ENCODE measurements at places on chromosomes 2 and 18.

GRCh38 chr2:198664321-198664720 lies 793.4 kb downstream of the SATB2 start:
- no peaks in the 10 kb centered on the region for H3K4me1 ChIP-seq
- H3K27me3 ChIP-seq: peaks cover 6% of the 10 kb centered on the region
- no peak overlapping the region for H3K4me3 ChIP-seq
- ATAC-seq: no peak

- no peaks in the 10 kb centered on the region for H3K4me1 ChIP-seq
- H3K36me3 ChIP-seq: no peaks in the 10 kb centered on the region
- no peak overlapping the region for H3K27ac ChIP-seq
- no peak overlapping the region for H3K4me3 ChIP-seq
- no peak for ATAC-seq
- H3K27me3 ChIP-seq: peaks cover 23% of the 10 kb centered on the region
Measured at GRCh38 chr2:222806526-222807137, 54.2 kb upstream of the ACSL3 start.

DNA sequence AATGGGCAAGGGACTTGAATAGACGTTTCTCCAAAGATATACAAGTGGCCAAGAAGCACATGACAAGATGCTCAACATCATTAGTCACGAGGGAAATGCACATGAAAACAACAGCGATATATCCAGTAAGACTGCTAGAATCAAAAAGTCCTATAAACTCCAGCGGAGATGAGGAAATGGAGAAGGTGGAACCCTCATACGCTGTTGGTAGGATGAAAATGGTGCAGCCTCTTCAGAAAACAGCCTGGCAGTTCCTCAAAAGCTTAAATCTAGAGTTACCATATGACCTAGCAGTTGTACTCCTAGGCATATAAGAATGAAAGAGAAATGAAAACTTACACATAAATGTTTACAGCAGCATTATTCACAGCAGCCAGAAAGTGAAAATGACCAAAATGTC lies 48.1 kb downstream of the HPCAL1 start:
- ATAC-seq: no peak
- H3K4me1 ChIP-seq: peaks cover 41% of the 10 kb centered on the region
- peak overlapping the region; percentile 53 for H3K27ac ChIP-seq
- peak overlapping the region; percentile 19 for H3K4me3 ChIP-seq
- H3K27me3 ChIP-seq: no peaks in the 10 kb centered on the region
- peaks cover 28% of the 10 kb centered on the region for H3K36me3 ChIP-seq

DNA sequence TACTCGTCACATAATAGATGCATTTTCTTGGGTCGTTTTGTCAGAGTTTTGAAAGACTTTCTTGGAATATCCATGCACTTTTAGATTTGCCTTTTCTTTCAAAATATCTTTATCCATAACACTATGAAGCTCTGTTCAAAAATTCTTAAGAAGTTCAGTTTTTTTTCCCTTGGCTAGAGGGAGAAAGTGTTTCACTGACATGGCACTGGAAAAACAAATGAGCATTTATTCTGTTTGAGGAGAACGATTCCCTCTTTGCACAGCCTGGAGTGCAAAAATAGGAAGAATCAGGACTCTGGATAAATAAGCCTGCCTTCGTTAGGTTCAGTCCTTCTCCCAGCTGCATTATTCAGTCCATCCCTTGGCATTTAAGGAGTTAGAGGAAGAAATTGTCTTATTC lies 91.0 kb upstream of the RPE start:
- H3K27ac ChIP-seq: no peak overlapping the region
- H3K4me1 ChIP-seq: no peaks in the 10 kb centered on the region
- ATAC-seq: no peak
- no peaks in the 10 kb centered on the region for H3K36me3 ChIP-seq

DNA sequence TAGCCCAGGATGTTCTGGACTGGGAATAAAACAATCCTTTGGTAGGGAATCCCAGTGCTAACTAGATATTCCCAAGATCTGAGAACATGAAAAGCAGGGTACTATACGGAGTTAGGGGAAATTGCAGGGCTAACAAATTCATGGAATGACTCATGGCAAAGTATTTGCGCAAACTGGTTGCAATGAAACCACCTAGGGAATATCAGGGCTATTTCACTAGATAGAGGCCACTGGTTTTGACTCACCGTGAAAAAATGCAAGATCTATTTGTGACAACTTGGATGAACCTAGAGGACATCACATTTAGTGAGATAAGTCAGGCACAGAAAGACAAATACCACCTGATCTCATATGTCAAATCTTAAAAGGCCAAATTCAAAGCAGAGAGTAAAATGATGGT lies 233.3 kb downstream of the MBD2 start:
- peaks cover 3% of the 10 kb centered on the region for H3K27me3 ChIP-seq
- no peak for ATAC-seq
- H3K4me3 ChIP-seq: no peak overlapping the region
- H3K36me3 ChIP-seq: no peaks in the 10 kb centered on the region
- no peaks in the 10 kb centered on the region for H3K4me1 ChIP-seq
- no peak overlapping the region for H3K27ac ChIP-seq

DNA sequence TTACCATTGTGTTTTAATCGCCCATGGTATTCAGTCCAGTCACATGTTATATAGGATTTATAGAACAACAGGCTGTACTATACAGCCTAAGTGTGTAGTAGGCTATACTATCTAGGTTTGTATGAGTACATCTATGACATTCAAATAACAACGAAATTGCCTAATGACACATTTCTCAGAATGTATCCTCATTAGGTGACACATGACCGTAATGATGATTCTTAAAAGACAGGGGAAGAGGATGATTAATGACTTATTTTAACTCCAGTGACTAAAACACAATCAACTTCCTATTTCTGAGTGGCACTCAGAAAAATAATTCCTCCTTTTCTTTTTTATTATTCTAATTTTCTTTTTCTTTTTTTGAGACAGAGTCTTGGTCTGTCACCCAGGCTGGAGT lies 63.0 kb upstream of the ACSL3 start:
- peak; percentile 98 for ATAC-seq
- H3K36me3 ChIP-seq: no peaks in the 10 kb centered on the region
- H3K4me3 ChIP-seq: no peak overlapping the region
- H3K4me1 ChIP-seq: no peaks in the 10 kb centered on the region
- no peak overlapping the region for H3K27ac ChIP-seq

- no peak overlapping the region for H3K27ac ChIP-seq
- no peak for ATAC-seq
- no peaks in the 10 kb centered on the region for H3K36me3 ChIP-seq
- no peaks in the 10 kb centered on the region for H3K27me3 ChIP-seq
- no peak overlapping the region for H3K4me3 ChIP-seq
- H3K4me1 ChIP-seq: no peaks in the 10 kb centered on the region
Measured at GRCh38 chr18:7766346-7766745, 199.2 kb downstream of the PTPRM start.

DNA sequence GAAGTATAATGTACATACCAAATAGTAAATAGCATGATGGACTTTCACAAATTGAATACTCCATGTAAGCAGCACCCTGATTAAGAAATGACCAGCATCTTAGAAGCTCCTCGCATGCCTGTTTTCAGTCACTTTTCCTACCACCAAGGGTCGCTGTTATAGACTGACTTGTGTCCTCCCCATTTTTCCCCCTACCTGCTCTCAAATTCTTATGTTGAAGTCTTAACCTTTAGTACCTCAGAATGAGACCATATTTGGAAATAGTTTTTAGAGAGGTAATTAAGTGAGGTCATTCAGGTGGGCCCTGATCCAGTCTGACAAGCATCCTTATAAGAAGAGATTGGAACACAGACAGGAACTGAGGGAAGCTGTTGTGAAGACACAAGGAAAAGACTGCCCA lies 125.9 kb downstream of the LYPD6 start:
- no peaks in the 10 kb centered on the region for H3K4me1 ChIP-seq
- no peaks in the 10 kb centered on the region for H3K36me3 ChIP-seq
- ATAC-seq: no peak
- peaks cover 17% of the 10 kb centered on the region for H3K27me3 ChIP-seq

DNA sequence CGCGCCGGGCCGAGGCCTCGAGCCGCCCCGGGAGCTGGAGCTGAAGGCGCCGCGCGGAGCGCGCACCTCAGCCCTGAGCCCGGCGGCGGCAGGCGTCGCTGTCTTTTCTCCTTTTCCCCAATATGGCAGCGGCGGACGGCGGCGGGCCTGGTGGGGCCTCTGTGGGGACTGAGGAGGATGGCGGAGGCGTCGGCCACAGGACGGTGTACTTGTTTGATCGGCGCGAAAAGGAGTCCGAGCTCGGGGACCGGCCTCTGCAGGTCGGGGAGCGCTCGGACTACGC lies 369 bp downstream of the SMCHD1 start:
- H3K4me1 ChIP-seq: peaks cover 19% of the 10 kb centered on the region
- H3K4me3 ChIP-seq: peak overlapping the region; percentile 93
- peak overlapping the region; percentile 98 for H3K27ac ChIP-seq

DNA sequence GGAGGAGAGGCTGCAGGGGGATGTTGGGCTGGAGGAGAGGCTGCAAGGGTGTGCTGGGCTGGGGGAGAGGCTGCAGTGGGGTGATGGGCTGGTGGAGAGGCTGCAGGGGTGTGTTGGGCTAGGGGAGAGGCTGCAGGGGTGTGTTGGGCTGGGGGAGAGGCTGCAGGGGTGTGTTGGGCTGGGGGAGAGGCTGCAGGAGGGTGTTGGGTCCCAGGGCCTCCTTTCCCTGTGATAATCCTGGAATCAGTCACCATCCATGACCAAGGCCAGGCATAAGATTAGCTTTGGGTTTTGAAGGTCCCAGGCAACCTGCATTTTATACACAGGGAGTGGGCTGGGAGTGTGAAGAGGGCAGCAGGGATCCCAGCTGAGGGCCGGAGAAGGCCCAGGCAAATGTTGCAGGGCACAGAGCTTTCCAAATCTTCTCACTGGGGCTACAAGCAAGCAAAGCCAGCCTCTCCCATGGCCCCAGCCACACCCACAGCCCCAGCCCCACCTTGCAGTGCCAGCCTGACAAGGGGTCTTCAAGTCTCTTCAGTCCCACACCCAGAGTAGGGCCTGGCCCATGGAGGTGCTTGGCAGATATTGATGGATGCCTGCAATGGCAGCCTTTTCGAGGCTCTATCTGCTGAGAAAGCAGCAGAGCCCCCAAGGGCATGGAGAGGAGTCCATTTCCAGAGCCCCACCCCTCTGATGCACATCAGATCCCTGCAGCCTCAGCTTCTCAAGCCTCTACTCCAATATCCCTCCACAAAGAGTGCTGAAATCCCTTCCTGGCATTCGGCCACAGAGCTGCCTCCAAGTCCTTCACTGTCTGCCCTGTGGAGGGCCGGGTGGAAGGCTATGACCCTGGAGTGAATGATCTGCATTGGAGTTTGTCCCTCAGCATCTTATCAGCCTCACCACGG lies 50.3 kb upstream of the GLI2 start:
- H3K27ac ChIP-seq: no peak overlapping the region
- peaks cover 23% of the 10 kb centered on the region for H3K27me3 ChIP-seq
- H3K4me3 ChIP-seq: no peak overlapping the region
- H3K36me3 ChIP-seq: no peaks in the 10 kb centered on the region
- no peak for ATAC-seq

- H3K4me1 ChIP-seq: no peaks in the 10 kb centered on the region
- H3K27me3 ChIP-seq: no peaks in the 10 kb centered on the region
- no peaks in the 10 kb centered on the region for H3K36me3 ChIP-seq
- no peak overlapping the region for H3K4me3 ChIP-seq
- ATAC-seq: no peak
Measured at GRCh38 chr2:150689590-150689989, 202.1 kb upstream of the RND3 start.

DNA sequence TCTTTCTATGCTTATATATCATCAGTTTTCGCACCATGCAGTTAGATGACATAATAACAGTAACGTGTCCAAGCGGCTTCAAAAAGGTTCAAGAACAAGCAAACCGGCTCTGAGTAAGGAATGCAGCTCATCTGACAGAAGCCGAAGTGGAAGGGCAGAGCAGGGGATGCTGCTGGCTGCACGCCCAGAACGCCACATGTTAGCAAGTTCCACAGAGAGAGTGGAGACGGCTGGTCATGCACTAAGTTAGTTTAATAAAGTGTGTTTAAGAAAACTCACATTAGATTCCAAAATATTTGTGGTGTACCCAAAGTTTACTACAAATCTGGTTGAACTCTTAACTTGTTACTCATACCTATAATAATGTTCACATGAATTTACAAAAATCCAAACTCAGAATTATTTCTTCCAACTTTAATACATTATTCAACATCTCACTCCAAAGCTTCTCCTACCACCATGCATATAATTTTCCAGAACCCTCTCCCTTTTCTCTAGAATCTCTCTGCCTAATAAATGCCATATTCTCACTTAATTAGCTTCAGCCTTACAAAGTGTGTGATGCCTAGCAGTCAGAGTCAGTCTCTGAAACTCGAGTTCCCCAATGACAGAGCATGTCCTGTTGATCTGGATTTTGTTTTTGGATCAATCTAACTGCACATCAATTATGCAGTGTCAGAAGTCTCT lies 170.0 kb downstream of the DNAH7 start:
- H3K4me3 ChIP-seq: no peak overlapping the region
- no peaks in the 10 kb centered on the region for H3K36me3 ChIP-seq
- peaks cover 8% of the 10 kb centered on the region for H3K27me3 ChIP-seq

GRCh38 chr2:32947484-32948143 lies 861 bp downstream of the LTBP1 start:
- ATAC-seq: peak; percentile 20
- H3K27ac ChIP-seq: no peak overlapping the region
- H3K4me1 ChIP-seq: peaks cover 6% of the 10 kb centered on the region

DNA sequence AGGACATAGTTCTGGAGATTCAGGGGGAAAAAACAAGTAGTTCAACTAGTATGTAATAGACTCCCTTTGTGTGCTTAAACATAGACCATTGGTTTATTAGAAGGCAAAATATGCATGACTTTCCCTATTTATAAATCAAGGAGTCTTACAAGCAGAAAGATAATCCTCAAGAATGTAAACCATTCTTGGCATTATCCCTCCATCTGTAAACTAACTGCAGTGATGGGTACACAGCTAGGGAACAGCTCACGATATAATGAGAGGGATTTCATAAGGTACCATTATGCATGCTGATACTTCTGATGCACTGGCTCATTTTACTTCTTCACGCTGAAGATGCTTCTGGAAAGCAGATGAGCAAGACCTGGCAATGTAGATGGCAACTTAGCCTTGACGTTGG lies 878 bp downstream of the FBXO15 start:
- H3K27me3 ChIP-seq: peaks cover 11% of the 10 kb centered on the region
- ATAC-seq: no peak
- peak overlapping the region; percentile 100 for H3K27ac ChIP-seq
- peaks cover 44% of the 10 kb centered on the region for H3K36me3 ChIP-seq

- H3K4me3 ChIP-seq: no peak overlapping the region
- no peaks in the 10 kb centered on the region for H3K36me3 ChIP-seq
- ATAC-seq: no peak
- no peaks in the 10 kb centered on the region for H3K4me1 ChIP-seq
- H3K27me3 ChIP-seq: no peaks in the 10 kb centered on the region
- H3K27ac ChIP-seq: no peak overlapping the region
Measured at GRCh38 chr2:193517615-193518014, 1322.9 kb upstream of the TMEFF2 start.

DNA sequence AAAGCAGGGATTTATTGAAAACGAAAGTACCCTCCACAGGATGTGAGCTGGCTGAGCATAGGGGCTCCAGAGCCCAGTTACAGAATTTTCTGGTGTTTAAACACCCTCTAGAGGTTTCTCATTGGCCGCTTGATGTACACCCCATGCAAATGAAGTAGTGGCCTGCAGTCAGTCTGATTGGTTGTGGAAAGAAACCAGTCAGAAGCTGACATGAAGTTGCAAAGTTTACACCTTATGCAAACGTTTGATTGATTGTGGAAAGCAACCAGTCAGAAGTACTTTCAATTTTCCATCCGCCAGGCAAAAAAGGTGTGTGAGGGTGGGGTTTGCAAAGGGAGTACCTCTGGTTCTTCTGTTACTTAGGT lies 62.3 kb downstream of the VWA3B start:
- no peaks in the 10 kb centered on the region for H3K36me3 ChIP-seq
- H3K4me1 ChIP-seq: no peaks in the 10 kb centered on the region
